ENCODE measurements at places on chromosomes 5 and 9. TPM values are rescaled to one million over a fixed set of nuclear protein-coding genes. Genes with fewer than 3 reads are reported as not detected.

- H3K4me1 ChIP-seq = no peaks in the 10 kb centered on the region
- H3K27ac ChIP-seq = no peak overlapping the region
- no peak for DNase-seq
- H3K36me3 ChIP-seq = no peaks in the 10 kb centered on the region
- no peak overlapping the region for H3K4me3 ChIP-seq
- H3K27me3 ChIP-seq = peaks cover 2% of the 10 kb centered on the region
Observed at GRCh38 chr9:127642082-127642740, 30.1 kb downstream of the STXBP1 start.

Gene SLC6A3
- total RNA-seq = not detected

DNA sequence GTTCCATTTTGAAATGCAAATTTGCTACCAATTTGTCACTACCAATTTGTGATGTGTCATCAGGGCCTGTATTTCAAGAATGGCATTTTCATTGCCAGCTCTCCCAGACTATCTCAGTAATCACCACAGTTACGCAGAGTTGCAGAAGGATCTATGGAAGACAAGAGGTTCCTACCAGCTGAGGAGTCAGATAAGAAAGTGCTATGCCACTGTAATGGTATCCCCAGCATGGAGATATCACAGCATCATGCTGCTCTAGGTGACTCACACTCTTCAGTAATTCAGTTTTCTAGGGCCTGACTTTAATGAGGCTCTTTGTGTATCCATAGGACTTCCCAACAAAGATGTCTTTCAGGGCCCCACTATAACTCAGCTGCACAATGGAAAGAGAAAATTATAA, 490.3 kb downstream of the ARHGEF28 start:
- no peak for DNase-seq
- H3K4me1 ChIP-seq = no peaks in the 10 kb centered on the region
- peaks cover 7% of the 10 kb centered on the region for H3K27me3 ChIP-seq
- H3K27ac ChIP-seq = no peak overlapping the region
- H3K4me3 ChIP-seq = no peak overlapping the region

- peak; percentile 94 for DNase-seq
- no peaks in the 10 kb centered on the region for H3K27me3 ChIP-seq
- peaks cover 85% of the 10 kb centered on the region for H3K4me1 ChIP-seq
- H3K36me3 ChIP-seq = peaks cover 31% of the 10 kb centered on the region
- H3K4me3 ChIP-seq = peak overlapping the region; percentile 82
Observed at GRCh38 chr9:113578882-113579282, 115.4 kb downstream of the RGS3 start.

DNA sequence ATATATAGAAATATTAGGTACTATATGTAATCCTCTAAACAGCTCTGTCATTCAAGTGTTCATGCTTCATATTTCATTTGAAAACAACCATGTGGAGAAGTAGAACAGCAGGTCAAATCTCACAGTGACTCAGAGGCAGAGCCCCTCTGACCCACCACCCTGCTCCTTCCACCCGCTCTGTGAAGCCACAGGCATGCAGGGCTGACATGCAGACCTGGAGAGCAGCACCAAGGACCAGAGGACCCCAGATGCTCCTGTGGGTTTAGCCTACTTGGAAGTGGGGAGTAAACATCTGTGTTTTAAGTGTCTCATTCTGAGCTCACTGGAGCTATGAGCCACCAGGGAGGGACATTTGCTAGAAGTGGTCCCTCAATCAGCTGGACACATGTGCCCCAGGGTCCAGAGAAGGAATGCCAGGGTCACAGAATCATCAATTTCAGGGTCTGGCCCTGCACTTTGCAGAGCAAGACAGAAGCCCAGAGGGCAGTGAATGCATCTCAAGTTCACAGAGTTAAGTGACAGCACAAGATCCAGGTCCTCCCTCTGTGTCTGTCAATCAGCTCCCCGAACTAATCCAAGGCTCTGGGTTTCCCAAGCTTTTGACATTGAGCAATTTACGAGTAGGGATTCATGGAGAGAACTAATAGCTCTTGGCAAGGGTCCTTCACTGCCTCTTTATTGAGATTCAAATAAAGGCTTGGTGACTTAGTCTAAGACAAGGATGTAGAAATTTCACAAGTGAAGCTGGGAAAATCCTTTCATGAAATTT, 441.1 kb downstream of the SEMA5A start:
- no peak for DNase-seq
- no peak overlapping the region for H3K4me3 ChIP-seq
- no peak overlapping the region for H3K27ac ChIP-seq
- H3K4me1 ChIP-seq = no peaks in the 10 kb centered on the region

GRCh38 chr5:120236360-120236759, 227.7 kb upstream of the PRR16 start:
- no peaks in the 10 kb centered on the region for H3K36me3 ChIP-seq
- no peak for DNase-seq
- H3K4me3 ChIP-seq = no peak overlapping the region
- no peaks in the 10 kb centered on the region for H3K27me3 ChIP-seq
- H3K27ac ChIP-seq = no peak overlapping the region
- no peaks in the 10 kb centered on the region for H3K4me1 ChIP-seq

GRCh38 chr5:142857405-142857804, 87.2 kb downstream of the ARHGAP26 start:
- no peaks in the 10 kb centered on the region for H3K36me3 ChIP-seq
- peaks cover 11% of the 10 kb centered on the region for H3K4me1 ChIP-seq
- no peak overlapping the region for H3K27ac ChIP-seq
- no peak for DNase-seq

Gene AJM1
- 5.6 TPM for total RNA-seq

- no peak for DNase-seq
- no peak overlapping the region for H3K27ac ChIP-seq
- H3K36me3 ChIP-seq = peaks cover 89% of the 10 kb centered on the region
- no peak overlapping the region for H3K4me3 ChIP-seq
- no peaks in the 10 kb centered on the region for H3K27me3 ChIP-seq
- H3K4me1 ChIP-seq = no peaks in the 10 kb centered on the region
Observed at GRCh38 chr5:170057311-170057710, 48.4 kb upstream of the FOXI1 start.

- H3K4me3 ChIP-seq = no peak overlapping the region
- DNase-seq = no peak
- H3K4me1 ChIP-seq = peaks cover 15% of the 10 kb centered on the region
- no peaks in the 10 kb centered on the region for H3K36me3 ChIP-seq
Observed at GRCh38 chr5:37668524-37669047, 171.3 kb downstream of the GDNF start.

DNA sequence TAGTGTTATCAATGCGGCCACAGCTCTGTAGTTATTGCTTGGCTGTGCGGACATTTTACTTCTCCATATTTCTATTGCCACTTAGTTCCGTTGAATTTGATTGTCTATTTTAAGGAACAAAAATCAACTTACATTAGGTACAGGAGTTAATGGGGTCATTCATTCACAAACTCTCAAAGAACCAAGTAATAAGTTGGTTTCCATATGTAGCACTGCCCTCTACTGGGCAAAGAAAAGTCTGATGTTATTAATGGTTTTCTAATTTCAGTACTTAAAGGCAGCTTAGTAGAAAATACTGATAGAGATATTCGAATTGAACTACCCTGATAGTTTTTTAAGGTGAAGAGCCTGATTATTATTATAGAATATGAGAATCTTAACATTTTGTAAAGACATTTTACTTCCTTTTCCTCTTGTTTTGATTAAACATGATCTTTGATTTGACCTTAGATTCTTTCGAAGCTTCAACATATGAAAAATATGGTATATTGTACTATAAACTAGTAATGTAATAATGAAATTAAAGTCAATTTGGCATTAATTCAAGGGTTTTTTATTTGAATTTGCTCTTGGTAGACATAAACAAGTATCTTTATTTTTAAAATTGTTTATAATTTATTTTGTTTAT, 119.5 kb upstream of the CTNND2 start:
- H3K4me3 ChIP-seq = no peak overlapping the region
- H3K27ac ChIP-seq = no peak overlapping the region
- H3K4me1 ChIP-seq = no peaks in the 10 kb centered on the region
- no peaks in the 10 kb centered on the region for H3K36me3 ChIP-seq
- DNase-seq = no peak

Gene SPATA31C1
- not detected for total RNA-seq

Gene CCL21
- total RNA-seq = not detected
